ENCODE measurements at places on chromosomes 7 and 10. TPM values are rescaled to one million over a fixed set of nuclear protein-coding genes. Genes with fewer than 3 reads are reported as not detected.

TRPV6 gene
- 1.1 TPM for total RNA-seq

OR2A7 gene
- 5.3 TPM for total RNA-seq

DNA sequence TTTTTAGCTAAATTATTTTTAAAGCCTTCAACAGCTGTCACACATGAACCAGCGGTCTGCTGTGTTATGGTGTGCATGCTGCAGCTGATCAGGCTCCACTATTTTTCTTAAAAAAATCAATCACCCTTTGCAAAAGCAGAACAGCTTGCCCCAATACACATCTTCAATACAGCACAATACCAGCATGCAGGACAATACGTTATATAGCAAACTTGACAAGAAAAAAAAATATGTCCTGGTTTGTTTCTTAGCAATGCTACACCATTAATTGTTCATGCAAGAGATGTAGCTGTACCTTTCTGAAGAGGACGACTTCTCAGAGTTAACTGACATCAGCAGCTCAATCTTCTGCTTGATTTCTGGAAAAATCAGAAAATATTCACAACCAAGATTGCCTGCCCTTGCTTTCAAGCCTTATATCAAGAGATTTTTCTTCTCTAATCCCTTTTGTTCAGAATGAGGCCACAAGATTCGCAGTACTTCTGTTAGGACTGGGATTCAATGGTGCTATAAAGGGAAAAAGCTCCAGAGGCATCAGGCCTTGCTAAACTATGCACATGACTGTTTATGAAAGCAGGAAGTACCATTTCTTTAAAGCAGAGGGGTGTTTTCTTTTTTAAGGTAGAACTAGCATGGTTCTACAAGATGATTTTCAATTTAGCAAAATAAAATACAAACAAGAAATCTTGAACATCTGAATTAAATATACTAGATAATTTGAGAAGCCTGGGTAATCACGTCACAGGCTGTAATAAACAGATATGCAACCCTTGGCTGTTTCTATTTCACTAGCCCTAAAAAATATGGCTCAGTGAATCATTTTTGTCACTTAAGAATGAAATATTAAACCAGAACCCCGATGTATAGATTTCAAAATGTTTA is 120.0 kb downstream of the SRPK2 start:
- peak; percentile 60 for DNase-seq
- no peaks in the 10 kb centered on the region for H3K36me3 ChIP-seq
- H3K27ac ChIP-seq, result peak overlapping the region; percentile 69
- peaks cover 37% of the 10 kb centered on the region for H3K4me1 ChIP-seq
- H3K4me3 ChIP-seq, result peak overlapping the region; percentile 32
- H3K27me3 ChIP-seq, result no peaks in the 10 kb centered on the region

GRCh38 chr7:4785371-4785770 is 9.9 kb downstream of the AP5Z1 start:
- H3K4me1 ChIP-seq, result no peaks in the 10 kb centered on the region
- H3K27me3 ChIP-seq, result no peaks in the 10 kb centered on the region
- DNase-seq, result no peak

- DNase-seq, result no peak
- H3K27me3 ChIP-seq, result peaks cover 8% of the 10 kb centered on the region
- H3K4me3 ChIP-seq, result peak overlapping the region; percentile 63
- no peak overlapping the region for H3K27ac ChIP-seq
These were observed 918 bp downstream of the NET1 start for GRCh38 chr10:5413012-5413938.

GRCh38 chr10:102675011-102675665 is 30.9 kb downstream of the TRIM8 start:
- no peaks in the 10 kb centered on the region for H3K36me3 ChIP-seq
- peak overlapping the region; percentile 94 for H3K27ac ChIP-seq
- H3K4me1 ChIP-seq, result peaks cover 54% of the 10 kb centered on the region
- DNase-seq, result no peak
- no peak overlapping the region for H3K4me3 ChIP-seq

DNA sequence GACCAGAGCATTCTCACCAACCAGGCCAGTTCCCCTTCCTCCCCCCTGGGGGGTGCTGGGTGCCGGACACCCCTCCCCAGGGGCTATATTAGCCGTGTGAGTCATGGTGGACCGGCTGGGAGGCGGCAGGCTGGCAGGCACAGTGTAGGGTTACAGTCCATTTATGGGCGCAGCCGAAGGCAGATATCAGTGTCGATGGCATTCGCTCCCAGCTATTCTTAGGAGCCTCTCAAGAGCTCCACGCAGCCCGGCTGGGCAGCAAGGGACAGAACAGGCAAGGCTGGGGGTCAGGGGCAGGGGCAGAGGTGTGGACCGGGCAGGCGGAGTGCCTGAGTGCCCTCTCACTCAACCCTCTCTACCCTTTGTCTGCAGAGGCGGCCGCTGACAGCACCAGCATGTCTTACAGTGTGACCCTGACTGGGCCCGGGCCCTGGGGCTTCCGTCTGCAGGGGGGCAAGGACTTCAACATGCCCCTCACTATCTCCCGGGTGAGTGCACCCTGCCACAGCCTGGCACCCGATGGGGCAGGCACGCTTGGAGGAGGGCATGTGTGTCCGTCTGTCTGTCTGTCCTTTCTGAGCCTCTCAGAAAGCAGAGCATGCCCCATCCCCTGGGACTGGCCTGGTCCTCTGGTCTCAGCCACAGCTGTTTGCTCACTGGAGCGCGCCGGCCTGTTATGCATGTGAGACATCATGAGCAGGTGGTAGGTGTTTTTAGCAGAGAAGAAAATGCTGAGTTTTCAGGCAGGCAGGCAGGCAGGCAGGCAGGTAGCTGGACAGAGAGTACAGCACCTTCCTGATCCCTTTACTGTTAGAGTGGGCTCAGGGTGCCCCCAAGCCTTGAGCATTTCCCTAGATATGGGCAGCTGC is at the start of gene LDB3:
Gene LDB3 (plus strand): TSS at position 215 of the 869 bp plus-strand sequence. CDS start 181 bp downstream, at position 396.
- no peak for DNase-seq
- H3K4me1 ChIP-seq, result no peaks in the 10 kb centered on the region
- H3K4me3 ChIP-seq, result no peak within 1 kb of the TSS
- H3K27ac ChIP-seq, result no peak within 1 kb of the TSS
- H3K36me3 ChIP-seq, result no peaks in the 10 kb centered on the region

DNA sequence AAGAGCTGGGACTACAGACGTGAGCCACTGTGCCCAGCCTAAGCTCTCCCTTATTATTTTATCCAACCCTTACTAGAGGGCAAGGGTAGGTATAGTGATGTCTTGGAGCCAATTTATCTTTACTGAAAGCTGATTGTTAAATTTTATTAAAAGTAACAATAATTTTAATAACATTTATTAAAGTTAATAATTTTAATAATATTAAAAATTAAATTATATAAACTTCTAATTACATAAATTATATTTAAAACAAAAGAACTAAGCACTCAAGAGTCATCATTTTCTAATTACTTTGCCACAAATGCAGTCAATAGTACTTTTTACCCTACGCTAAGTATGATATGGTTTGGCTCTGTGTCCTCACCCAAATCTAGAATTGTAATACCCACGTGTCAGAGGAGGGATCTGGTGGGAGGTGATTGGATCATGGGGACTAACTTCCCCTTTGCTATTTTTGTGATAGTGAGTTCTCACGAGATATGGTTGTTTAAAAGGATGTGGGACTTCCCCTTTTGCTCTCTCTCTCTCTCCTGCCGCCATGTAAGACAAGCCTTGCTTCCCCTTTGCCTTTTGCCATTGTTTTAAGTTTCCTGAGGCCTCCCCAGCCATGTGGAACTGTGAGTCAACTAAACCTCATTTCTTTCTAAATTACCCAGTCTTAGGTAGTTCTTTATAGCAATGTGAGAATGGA is 58.4 kb upstream of the ETV1 start:
- H3K27me3 ChIP-seq, result no peaks in the 10 kb centered on the region
- DNase-seq, result no peak
- no peak overlapping the region for H3K4me3 ChIP-seq
- H3K4me1 ChIP-seq, result no peaks in the 10 kb centered on the region
- no peak overlapping the region for H3K27ac ChIP-seq
- H3K36me3 ChIP-seq, result no peaks in the 10 kb centered on the region

- no peak overlapping the region for H3K4me3 ChIP-seq
- no peak for DNase-seq
- no peak overlapping the region for H3K27ac ChIP-seq
- H3K4me1 ChIP-seq, result no peaks in the 10 kb centered on the region
These were observed 49.0 kb upstream of the SEMA3E start for GRCh38 chr7:83697804-83698530.

DNA sequence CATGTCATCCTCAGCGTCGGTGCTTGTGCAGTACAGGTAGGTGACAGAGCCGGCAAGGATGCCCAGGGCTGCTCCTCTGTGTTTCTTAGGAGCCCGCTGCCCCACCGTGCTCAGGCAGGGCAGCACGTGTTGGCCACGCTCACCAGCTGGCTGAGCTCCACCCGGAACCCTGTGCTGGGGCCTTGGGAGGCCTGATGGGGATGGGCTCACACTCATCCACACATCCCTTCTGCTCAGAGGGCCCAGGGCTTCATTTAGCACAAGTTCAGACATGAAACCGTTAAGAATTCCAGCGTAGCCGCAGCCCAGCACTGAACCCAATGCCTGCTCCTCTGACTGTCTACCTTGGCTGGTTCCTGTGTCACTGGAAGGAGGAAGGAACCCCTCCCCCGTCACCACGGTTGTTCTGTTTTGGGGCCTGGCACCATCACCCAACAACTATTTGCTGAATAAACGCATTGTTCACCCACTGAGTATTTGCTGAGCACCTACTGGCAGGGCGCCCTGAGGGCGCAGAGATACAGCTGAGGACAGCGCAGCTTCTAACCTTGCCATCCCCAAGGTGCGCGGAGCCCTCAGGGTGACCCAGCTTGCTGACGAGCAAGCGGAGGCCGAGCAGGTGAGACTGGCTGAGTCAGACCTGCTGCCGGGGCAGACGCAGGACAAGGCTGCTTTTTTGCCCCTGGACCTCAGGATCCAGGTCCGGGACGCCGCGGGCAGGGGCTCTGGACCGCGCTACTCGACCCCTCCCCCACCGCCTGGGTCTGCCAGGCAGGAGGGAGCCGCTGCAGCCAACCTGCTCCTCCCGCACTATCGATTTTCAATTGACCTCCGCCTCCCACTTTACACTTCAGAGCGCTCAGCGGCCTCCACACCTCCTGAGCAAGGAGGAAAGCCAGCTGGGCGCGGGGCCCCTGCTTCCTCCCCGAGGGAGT is 50.6 kb upstream of the RET start:
- peaks cover 4% of the 10 kb centered on the region for H3K27me3 ChIP-seq
- H3K4me3 ChIP-seq, result no peak overlapping the region
- no peak for DNase-seq
- no peak overlapping the region for H3K27ac ChIP-seq

All from left lung (tissue), 14 donors.